Hypothalamus (tissue), 51 donors: ENCODE measurements at places on chromosomes 13 and 19.
A peak's percentile ranks its signal among the peaks of the same experiment; 100 is the strongest.

GRCh38 chr19:49441210-49441959 is at the start of gene SLC17A7:
TSS of gene SLC17A7 (minus strand) at chr19:49441527. CDS start at chr19:49441379, 148 bp downstream.
- no peak for DNase-seq

GRCh38 chr19:51093510-51094345 is 11.0 kb upstream of the KLK14 start:
- no peak for DNase-seq

DNA sequence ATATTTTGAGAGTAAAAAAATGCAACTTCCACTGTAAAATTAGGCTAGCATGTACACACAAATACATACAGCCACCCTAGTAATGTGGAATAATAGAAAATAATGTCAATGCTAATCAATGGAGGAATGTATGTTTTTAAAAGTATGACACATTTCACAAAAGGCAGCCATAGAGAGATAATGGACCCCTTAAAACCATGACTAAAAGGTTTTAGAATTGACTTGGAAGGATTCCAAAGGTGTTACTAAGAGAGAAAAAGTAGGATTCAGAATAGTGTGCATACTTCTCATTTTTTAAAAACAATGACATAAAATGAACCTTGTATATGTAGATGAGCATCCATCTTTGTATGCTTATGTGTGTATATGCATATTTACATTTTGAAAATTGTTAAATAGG is 597.9 kb upstream of the PCDH9 start:
- no peak for DNase-seq

GRCh38 chr19:32901504-32902161 is 32.1 kb upstream of the SLC7A9 start:
- DNase-seq: no peak

DNA sequence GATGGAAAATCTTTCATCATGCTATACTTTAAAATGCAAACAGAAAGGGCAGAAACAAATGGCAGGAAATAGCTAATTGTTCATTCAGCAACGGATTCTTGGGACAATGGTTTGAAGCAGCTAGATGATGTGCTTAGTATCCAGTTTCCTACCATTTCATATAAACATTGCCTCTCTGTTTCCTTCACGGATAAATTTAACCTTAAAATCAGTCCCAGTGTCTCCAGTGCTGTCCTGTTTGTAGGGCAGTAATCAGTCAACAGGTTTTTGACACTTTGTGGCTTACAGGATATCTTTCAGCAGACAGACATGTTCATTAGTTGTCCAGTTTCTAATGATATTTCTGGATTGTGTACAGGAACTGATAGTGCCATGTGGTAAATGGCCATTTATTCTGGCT is 24.7 kb upstream of the RB1 start:
- no peak for DNase-seq

GRCh38 chr19:5048727-5049553 is 80.0 kb downstream of the KDM4B start:
- no peak for DNase-seq

GRCh38 chr13:76992548-76993001 is 694 bp downstream of the CLN5 start:
- DNase-seq: peak; percentile 24

- DNase-seq: no peak
Observed at GRCh38 chr13:49046002-49046401, 70.3 kb downstream of the FNDC3A start.

- DNase-seq: no peak
Observed at GRCh38 chr13:30915691-30916541, 9.8 kb downstream of the MEDAG start.

- no peak for DNase-seq
Observed at GRCh38 chr13:59842507-59842906, 321.2 kb downstream of the DIAPH3 start.

DNA sequence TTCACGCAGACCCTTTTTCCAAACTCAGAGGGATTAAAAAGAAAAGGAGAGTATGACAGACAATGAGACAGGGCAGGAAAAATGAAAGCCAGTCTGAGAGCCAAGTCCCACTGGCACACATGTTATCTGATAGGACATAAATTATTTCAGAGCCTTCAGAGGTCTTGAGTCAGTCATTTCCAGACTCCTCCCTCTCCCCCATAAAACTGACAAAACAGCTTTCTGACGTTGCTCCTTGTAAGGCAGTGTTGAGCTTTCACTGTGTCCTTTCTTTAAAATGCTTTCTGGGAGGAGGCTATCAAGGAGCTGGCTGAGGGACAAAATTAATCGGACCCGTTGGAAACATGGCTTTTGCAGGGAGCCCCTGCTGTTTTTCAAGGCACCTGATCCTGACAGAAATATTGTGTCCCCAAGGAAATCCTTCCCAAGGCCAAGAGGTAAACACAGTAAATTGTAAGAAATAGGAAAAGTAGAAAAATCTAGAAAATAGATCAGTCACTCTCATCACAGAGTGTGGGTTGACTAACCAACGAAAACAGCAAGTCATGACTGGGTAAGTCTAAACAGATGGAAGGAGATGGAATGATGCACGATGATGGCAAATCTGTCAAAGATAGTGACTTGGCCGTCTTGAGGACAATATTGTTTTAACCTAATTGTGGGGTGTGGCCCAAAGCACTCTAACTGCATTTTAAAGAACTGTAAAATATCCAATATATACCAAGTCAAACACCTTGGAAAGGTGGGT is 89.7 kb downstream of the DCT start:
- DNase-seq: no peak

DNA sequence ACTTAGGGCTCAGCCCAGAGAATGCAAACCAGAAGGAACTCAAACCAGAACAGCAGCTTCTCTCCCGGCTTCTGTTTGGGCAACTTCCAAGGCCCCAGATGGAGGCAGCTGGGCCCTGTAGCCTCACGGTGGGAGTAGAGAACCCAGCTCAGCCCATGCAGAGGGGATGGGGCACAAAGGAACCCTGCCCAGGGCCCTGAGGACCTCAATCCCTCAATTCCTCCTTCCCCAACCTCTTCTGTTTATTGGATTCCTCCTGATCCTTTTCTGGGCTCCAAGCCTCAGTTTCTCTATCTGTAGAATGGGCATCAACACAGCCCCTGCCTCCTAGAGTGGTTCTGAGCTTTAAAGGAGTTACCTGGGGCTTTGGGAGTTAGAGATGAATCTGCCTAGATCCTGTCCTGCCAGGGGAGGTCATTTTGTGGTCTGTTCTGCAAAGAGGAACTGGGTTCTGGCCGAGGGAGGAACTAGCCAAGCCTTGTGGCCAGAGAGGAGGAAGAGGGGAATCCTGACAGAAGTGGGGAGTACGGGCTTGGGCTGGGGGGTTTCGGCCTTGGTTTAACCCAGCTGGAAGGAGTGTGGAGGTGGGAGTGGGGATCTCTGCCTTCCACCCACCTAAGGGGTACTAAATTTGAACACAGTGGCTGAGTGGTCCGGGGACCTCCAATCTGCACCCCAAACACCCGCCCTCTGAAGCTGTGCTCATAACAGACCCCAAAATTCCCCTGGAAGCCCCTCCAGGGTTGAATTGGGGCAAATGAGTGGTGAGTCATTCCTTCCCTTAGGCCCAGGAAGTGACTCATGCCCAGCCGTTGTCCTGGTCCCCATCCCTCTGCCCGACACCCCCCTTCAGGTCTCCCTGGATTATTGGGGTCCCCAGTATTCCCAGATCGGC is 2.7 kb downstream of the ADGRE5 start:
- no peak for DNase-seq

GRCh38 chr13:105519771-105520170 is 1015.7 kb downstream of the EFNB2 start:
- no peak for DNase-seq

GRCh38 chr13:31747291-31747690 is 8.0 kb downstream of the RXFP2 start:
- no peak for DNase-seq

GRCh38 chr19:31436121-31436776 is 87.0 kb upstream of the TSHZ3 start:
- DNase-seq: no peak

GRCh38 chr13:110297011-110297410 is 9.9 kb downstream of the COL4A1 start:
- DNase-seq: no peak

DNA sequence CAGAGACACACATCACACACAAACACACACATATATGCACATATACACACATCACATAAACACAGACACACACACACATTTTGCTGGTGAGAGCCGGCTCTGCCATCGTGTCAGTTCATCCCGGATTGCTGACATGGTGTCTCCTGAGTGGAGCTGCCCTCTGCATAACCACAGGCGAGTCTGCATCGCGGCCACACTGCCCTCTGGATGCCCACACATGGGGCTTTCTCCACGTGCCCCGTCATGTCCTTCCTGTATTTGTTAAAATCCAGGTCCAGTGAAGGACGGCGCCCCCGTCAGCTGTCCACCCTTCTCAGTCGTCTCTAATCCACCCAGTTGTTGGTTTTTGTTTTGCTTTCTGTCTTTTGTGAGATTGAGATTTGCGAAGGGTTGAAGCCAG is 52.6 kb upstream of the F7 start:
- no peak for DNase-seq

- DNase-seq: no peak
Observed at GRCh38 chr19:45112111-45112827, 19.3 kb downstream of the PPP1R37 start.

GRCh38 chr13:41463838-41464602 is 6.7 kb downstream of the RGCC start:
- no peak for DNase-seq

DNA sequence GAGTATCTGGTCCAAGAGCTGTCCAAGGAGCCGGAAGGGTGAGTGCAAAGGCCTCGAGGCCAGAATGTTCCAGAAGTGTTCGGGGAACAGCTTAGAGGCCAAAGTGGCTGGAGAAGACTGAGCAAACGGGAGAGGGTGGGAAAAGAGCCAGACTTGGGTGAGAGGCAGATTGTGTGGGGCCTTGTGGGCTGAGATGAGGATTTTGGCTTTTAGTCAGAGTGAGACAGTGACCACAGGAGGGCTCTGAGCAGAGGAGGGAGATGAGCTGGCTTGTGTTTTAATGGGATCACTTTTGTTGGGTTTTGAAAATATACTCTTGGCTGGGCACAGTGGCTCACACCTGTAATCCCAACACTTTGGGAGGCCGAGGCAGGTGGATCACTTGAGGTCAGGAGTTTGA is 5.6 kb downstream of the NANOS2 start:
- DNase-seq: no peak

DNA sequence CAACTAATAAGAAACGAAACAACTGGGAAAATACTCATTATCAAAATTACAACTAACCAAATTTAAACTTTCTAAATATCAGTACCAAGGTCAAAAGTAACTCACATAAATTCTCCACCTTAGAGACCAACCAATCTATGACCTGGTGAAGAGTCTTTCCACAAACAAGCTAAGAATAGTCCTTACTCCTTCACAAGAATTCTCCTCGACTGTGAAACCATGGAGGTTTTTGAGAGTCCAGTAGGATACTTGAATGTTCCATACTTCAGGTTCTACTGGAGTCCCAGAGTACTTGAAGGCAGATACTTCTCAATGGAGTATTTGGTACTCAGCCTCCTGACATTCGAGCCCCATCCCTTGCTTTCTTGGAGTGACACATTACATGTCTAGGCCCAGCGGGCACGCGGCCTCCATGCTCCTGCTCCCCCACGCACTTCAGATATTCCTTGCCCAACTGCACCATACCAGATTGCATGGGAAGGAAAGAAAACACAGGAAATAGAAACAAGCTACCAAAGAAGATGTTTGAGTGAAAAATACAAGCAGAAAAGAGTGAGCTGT is 63.9 kb downstream of the ABCC4 start:
- no peak for DNase-seq

DNA sequence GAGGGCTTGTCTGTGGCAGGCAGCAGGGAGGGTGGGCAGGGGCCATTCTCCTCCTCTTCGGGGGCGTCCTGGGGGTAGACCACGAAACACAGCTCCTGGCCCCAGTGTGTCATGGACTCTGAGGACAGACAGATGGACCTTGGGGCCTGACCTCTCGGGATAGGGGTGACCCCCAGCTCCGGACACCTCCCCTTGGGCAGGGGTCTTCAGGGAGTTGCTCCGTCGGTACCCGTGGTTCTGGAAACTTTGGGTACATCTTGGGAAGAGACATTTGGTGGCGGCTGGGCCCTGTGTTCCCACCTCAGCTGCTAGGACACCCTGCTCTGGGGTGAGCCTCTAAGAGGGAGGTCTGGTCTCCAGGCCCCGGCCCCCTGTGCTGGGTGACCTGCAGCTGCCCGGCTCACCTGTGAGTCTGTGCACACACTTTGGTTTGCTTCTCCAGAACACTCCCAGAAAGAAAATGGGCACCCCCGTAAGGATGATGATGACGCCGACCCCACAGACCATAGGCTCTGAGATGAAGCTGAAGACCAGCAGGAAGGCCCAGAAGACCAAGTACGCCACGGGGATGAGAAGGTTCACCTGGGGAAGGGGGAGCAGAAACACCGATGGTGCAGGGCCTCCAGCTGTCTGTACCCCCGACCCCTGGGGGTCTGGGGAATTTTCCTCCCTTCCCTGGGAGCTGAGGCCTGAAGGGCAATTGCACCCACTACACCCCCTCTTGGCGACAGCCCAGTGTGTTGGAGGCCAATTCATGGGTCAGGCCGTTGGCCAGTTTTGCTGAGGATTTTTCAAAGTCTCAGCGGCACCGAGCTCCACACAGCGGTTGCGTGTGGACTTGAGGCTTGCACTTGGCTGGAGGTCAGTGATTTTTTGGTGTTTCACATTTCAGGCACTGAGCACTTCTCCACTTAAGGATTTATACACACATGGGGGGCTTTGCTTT is 15.0 kb downstream of the LRP3 start:
- DNase-seq: no peak

DNA sequence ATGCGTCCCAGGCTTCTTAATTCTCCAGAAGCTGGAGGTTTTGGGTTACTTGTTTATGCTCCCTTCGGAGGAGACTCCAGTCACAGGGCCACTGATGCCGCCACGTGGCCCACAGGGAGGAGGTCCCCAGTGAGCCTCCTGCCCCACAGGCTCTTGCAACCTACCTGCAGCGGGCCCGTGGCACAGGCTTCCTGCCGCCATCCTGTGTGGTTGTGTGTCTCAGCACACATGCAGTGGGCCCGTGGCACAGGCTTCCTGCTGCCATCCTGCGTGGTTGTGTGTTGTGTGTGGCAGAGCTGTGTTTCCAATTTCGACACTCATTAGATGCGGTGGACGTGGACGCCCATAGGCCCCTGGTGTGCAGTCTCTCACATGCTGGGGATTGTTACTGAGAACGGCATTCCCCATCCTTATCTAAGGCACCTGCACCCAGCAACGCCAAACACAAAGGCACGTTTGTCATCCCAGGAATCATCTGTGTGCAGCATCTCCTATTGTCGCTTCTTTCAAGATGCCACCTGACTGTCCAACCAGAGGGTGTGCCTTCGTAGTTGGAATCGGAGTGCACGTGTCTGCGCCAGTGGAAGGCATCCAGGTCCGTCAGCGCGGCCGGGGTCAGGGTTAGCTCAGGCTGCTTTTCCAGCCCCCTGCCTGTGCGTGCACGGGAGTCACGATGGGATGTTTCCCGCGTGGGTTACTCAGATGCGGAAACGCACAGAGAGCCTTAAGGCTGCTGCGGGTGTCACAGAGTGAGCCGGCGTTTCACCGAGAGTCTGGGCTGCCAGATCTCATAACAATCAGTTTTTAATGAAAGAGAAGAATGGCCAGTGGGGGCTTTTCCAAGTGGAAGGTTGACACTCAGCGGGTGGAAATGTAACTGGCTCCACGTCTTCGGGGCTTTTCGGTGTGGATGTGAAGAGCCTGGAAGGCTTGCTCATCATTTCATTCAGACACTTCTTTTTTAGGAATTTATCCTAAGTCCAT is 119.8 kb downstream of the ATP11A start:
- DNase-seq: no peak

- DNase-seq: no peak
Observed at GRCh38 chr13:95535243-95535642, 17.3 kb upstream of the CLDN10 start.
